ENCODE measurements at places on chromosomes 16 and 17.

DNA sequence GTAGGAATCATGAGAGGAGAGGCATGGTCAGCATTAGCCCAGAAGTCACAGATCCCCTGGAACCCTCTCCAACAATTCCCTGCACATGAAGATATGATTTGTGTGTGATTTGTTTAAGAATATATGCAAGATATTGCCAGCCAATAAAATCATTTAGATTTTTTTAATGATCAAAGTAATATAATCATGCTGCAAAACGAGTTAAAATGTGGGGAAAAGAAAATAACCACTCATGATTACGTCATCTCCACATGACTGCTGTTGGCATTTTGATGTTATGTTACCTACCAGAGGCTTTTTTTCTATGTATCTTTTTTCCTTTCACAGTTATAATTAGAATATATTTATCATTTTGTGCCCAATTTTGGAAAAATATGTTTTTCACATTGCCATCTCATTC, 22.4 kb downstream of the SLC35G3 start:
- DNase-seq: no peak

DNA sequence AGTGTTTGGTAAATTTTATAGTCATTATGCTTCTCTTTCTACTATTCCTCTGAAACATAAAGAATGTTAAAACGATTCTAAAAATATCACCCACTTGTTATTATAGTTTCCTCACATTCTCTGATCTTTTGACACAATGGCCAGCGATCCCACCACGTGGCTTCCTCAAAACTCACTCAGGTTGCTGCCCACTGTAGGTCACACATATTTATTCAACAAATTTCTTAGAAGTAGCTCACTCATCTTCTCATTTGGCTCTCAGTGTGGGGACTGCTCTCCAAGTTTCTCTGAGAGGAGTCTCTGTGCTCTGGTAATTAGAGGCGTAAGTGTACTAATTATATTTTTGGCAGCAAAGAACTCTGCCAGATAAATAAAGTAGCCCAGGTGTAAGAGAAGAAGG, 465.4 kb downstream of the CDH11 start:
- DNase-seq: no peak

- no peak for DNase-seq
Observed at GRCh38 chr16:1884155-1884760, 12.3 kb upstream of the MEIOB start.

GRCh38 chr17:67272312-67273047, 27.5 kb upstream of the HELZ start:
- DNase-seq: no peak

- no peak for DNase-seq
Observed at GRCh38 chr16:2028620-2029220, 2.0 kb downstream of the NHERF2 start.

- DNase-seq: no peak
Observed at GRCh38 chr16:75027520-75028300, 28.9 kb downstream of the ZNRF1 start.

- DNase-seq: no peak
Observed at GRCh38 chr16:73172241-73172972, 124.5 kb upstream of the ZFHX3 start.

DNA sequence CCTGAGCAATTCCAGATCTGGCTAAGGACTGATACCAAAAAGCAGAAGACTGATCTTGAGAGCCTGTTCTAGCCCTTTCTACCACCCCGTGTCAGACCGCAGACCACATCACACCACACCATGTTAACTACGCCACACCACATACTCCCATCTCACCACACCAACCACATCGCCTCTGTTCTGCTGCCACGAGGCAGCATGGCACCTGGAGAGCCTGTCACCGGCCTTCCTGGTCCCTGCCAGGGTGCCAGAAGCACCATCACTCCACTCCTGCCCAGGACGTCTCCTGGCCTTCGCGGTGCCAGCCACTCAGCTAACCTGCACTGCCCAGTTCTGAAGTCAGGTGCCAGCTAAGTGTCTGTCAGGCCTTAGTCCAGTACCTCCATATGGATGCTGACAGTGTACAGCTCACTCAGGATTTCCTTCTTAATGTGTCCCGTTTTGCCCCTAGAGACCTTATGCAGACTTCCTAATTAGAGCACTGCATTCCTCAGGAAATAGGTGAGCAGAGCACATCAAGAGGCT, 37.2 kb upstream of the BCAR1 start:
- no peak for DNase-seq

DNA sequence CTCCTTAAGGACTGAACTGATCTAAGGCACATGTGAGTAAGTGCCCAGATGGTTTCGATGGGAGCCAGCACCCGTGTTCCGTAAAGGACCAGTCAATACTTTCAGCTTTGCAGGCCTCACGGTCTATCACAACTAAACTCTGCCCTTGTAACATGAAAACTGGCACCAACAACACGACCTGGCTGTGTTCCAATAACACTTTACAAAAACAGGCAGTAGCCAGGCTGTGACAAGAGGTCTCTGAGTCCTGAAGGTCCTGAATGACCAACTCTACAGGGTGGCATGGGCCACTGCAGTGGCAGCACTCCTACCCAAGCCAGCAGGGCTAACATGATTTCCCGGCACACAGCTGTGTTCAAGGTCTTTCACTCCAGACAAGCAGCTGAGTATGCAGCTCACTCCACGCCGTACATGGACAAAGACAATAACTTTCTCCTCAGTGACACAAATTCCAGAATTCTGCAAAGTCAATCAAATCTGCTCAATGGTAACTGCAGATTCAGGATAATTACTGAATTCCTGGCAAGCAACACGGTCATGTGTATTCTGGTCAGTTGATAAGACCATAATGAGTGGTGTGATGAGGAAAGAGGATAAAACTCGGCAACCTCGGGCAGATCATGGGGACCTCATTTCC, 15.3 kb downstream of the NPLOC4 start:
- DNase-seq: no peak

- DNase-seq: no peak
Observed at GRCh38 chr16:84617041-84617790, 662 bp downstream of the COTL1 start.

GRCh38 chr16:6407596-6407995, 925.0 kb upstream of the RBFOX1 start:
- no peak for DNase-seq

- no peak for DNase-seq
Observed at GRCh38 chr17:77106874-77107358, 33.9 kb upstream of the SEC14L1 start.

DNA sequence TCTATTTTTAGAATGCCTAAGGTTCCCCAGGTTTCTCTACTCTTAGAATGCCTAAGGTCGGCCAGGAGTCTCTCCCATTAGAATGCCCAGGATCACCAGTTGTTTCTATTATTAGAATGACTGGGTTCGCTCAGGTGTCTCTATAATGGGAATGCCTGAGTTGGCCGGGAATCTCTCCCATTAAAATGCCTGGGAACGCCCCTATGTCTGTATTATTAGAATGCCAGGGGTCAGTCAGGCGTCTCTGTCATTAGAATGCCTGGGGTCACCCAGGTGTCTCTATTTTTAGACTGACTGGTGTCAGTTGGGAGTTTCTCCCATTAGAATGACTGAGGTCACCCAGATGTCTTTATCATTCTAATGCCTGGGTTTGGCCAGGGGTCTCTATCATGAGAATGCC, 2252.5 kb downstream of the TP53TG3F start:
- no peak for DNase-seq

GRCh38 chr16:30144017-30144416, 21.0 kb upstream of the MAPK3 start:
- no peak for DNase-seq

DNA sequence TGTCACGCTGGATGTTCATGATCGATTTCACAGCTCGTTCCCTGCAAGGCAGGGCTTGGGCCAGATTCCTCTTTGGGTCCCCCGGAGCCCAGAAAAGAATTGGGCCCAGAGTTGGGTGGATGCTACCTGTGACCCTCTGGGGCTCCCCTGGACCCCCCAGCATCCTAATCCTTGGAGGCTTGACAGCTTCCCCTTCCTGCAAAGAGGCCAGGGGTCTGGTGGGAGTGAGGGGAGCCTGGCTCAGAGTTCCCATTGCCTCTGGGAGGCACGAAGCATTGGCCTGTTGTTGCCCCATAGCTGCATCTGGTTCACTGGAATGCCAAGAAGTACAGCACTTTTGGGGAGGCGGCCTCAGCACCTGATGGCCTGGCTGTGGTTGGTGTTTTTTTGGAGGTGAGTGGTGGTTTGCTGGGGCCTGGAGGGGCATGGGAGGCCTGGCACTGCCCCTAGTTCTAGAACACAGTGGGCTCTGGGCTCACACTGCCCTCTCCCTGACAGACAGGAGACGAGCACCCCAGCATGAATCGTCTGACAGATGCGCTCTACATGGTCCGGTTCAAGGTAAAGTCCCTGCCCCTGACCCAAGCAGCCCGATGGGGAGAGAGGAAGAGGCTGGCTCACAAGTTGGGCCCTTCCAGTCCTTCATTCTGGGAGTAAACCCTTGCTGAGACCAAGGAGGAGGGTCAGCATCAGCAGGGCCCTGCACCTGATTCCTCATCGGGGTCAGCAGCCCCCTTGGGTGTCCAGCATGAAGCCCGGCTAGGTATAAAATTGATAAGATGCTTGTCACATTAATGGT, 7.2 kb downstream of the CA7 start:
- DNase-seq: no peak
